T-helper 2 cell treated with Interferon-gamma antibody and Interleukin-4, amounts not matched to agents 5 μg/mL and 100 μg/mL, for 36 hours (primary cell): ENCODE measurements at places on chromosomes 13 and 19.

DNA sequence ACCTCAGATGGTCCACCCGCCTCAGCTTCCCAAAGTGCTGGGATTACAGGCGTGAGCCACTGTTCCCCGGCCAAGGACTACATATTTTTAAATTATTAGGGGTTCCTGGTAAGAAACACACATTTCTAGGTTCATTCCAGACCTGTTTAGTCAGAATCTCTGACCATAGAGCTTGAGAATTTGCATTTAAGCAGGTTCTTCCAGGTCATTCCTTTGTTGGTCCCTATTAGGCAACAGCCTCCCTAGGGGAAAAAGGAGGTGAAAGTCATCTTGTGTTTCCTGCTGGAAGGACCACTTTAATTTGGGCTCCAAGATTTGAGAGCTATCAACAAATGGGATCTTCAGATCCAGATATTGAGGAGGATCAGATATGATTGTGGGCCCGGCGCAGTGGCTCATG lies 16.3 kb downstream of the S1PR2 start:
- no peak for DNase-seq

GRCh38 chr19:10514211-10515145 lies 2.8 kb downstream of the S1PR5 start:
- DNase-seq = peak; percentile 21

DNA sequence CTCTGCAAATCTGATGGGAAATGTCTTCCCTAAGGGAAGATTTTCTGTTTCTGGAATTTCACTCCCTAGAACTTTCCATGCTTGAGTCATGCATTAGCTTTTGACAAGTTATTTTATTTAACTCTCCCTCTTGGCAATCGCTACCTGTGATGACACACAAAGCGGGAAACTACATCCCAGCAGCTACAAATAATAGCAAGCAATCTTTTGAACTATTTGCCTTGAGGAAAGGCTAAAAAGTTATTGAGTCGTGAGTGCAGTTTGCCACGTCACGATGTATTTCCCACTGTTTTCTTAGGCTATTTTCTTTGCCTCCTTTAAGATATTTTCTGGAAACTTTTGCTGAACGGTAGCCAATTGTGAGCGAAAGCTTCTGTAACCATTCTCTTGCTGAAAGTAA lies 353.3 kb upstream of the HTR2A start:
- no peak for DNase-seq

GRCh38 chr13:79492313-79492798 lies 11.4 kb downstream of the NDFIP2 start:
- peak; percentile 62 for DNase-seq

GRCh38 chr13:24921003-24921402 lies 157.0 kb downstream of the RNF17 start:
- no peak for DNase-seq

DNA sequence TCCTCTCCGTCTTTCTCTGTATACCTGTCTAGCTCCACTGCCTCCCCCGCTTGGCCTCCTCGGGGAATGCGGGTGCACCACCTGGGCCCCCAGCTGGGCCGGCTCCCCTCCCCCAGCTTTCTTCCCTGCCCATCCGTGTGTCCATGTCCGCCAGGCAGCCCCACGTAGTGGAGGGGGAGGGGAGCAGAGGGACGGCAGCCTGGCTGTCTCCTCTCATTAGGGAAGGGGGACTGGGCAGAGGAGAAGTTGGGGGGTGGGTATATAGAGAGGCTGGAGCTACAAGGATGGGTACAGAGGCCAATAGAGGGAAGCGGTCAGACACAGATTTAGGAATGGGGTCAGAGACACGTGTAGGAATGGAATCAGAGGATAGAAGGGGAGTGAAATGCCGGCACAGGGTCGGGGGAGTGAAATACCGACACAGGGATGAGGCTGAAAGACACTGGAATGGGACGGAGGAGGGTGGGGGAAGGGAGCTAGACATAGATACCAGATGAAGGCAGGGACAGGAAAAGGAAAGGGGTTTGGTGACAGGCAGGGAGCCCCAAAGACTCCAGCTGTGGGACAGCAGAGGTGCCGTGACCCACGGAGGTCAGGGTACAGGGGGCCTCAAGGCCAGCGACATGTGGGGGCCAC lies 2.8 kb downstream of the NECTIN2 start:
- DNase-seq = no peak

DNA sequence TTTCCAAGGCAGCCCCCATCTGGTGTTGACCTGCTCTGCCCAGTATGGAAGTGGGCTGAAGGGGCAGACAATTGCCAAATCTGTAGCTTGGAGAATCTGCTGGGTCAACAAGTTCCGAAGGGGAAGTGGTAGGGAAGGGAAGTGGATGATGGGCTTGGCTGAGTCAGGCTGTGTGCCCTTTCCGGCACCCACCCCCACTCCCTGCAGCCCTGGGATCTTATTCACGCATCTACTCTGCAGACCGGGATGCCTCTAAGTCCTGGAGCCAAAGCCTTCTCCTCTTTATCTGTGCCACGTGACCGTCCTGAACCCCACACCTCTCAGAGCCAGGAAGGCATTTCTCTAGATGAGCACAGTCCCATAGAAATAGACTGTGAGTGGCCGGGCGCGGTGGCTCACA lies 7.5 kb upstream of the C5AR2 start:
- DNase-seq = no peak

- no peak for DNase-seq
Observed at GRCh38 chr19:5967571-5967970, 10.4 kb downstream of the RANBP3 start.

GRCh38 chr19:33535226-33535625 lies 13.6 kb upstream of the PEPD start:
- no peak for DNase-seq

DNA sequence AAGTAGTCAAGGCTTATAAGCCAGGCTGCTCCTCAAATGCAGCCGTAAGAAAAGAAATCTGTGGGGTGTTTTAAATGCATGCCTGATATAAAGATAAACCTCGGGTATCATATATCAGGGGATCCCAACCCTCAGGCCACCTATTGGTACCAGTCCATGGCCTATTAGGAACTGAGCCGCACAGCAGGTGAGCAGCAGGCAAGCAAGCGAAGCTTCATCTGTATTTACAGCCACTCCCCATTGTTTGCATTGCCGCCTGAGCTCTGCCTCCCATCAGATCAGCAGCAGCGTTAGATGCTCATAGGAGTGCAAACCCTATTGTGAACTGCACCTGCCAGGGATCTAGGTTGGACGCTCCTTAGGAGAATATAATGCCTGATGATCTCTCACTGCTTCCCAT lies 233.5 kb upstream of the SERP2 start:
- DNase-seq = no peak

DNA sequence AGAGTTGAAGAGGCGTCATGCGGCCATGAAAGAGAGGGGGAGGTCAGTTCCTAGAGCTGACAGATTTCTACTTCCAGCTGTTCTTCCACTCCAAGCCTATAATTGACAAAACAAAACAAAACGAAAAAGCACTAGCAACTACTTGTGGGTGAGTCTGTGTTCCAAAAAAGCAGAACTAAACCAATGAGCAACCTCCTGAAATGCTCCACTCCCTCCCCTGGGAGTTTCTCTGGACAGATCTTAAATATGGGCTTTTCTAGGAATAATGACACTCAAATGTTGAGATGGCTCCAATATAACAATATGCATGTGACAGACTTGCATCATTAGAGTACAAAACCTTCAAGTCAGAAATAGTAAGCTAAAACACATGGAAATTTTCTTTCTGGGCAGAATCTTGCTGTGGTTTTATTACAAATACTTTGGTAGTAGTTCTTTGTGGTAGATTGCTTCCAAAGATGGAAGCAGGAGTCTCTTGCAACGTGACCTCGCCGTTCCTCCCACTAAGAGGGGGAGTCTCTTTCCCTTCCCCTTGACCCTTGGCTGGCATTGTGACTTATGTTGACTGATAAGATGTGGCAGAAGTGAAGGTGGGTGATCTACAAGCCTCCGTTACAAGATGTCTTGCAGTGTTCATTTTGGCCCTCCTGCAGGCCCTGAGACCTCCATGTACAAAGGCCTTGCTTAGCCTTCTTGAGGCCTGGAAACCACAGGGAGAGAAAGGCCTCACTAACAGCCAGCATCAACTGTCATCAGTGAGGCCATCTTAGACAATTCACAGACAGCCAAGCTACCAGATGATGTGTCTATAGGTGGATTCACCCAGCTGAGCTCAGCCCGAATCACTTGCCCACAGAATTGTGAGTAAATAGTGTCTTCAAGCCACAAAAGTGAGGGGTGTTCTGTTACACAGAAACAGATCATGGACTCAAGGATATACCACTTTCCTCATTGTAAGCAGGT lies 173.1 kb upstream of the RFC3 start:
- DNase-seq = peak; percentile 36

GRCh38 chr19:56732976-56733375 lies 61.4 kb upstream of the ZNF835 start:
- no peak for DNase-seq

- no peak for DNase-seq
Observed at GRCh38 chr19:30528919-30529318, 156.7 kb downstream of the ZNF536 start.

DNA sequence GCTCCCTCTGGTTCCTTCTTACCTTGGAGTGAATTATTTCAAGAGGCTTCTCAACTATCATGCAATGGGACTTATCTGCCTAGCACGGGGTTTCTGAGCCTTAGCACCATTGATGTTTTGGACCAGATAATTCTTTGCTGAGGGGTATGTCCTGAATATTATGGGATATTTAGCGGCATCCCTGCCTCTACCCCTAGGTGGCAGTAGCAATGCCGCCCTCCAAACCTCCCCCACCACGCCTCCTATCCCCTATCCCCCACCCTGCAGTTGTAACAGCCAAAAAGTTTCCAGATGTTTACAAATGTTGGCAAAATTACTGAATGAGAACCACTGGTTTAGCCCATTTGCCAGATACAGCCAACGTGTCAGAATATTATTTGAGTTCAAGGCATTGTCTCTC lies 125.5 kb downstream of the POSTN start:
- DNase-seq = no peak

DNA sequence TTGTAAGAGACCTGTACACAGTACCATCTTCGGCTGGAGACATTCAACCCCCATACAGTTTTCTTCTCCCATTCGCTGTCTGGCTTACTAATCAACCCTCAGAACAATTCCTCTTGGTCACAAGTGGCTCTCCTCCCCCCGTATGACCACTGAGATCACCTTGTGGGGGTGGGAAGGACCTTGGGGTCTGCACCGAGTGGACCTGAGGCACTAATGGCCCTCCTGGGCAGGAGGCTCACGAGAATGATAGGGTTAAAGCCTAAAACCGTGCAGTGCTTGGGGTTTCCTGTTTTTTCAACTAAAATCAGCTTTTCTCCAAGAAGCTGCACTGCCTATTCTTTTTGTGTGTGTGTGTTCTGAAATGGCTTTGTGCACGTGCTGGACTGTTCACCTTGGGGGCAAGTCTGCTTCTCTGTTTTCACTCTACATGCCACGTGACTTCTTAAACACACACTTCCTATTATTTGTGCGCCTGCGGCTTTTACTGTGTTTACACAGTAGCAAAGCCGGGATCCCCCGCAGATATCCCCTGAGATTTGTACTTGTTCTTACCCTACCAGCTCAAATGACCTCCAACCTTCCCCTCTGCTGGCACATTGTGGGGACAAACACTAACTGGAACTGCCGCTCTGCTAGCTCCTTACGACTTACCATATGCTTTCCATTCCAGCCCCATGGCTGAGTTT lies 12.3 kb downstream of the RBM26 start:
- DNase-seq = no peak

DNA sequence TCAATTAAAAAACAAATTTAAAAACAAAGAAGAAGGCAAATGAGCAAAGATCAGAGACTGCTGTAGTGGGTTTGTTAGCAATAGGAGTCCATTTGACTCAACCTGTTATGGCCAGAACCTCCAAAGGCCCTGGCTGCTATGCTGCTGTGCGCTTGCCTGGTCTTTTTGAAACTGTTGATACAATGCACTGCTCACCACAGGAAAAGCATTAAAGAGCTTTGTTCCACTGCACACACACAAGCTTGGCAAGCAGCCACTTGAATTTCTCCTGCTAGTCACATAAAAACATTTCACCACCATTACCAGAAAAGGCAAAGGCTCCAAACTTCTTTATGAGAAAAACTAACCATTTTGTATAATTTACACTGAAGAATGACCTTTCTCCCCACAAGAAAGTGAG lies 132.2 kb downstream of the FREM2 start:
- no peak for DNase-seq

- DNase-seq = no peak
Observed at GRCh38 chr13:31967155-31967554, 64.4 kb upstream of the FRY start.

DNA sequence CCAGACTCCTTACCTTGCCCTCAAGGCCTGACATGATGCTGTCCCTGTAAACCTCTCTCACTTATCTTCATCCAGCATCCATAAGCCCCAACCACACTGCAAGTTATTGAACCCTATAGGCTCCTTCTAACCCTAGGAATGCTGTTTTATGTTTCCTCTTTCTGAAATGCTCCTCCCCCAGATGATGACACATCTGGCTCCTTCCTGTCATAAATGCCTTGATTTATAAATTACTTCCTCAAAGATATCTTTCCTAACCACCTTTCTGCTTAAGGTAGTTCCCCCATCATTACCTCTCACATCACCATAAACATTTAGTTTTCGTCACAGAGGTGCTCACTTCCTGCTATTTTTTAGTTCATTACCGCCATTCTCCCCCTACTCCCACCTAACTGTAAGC lies 12.3 kb downstream of the RUBCNL start:
- no peak for DNase-seq

- DNase-seq = no peak
Observed at GRCh38 chr13:41079725-41080124, 18.4 kb downstream of the WBP4 start.

GRCh38 chr19:48511800-48512503 lies at the start of gene LMTK3:
TSS of gene LMTK3 (minus strand) at chr19:48511835. CDS start at chr19:48511576, 259 bp downstream.
- DNase-seq = peak; percentile 57

DNA sequence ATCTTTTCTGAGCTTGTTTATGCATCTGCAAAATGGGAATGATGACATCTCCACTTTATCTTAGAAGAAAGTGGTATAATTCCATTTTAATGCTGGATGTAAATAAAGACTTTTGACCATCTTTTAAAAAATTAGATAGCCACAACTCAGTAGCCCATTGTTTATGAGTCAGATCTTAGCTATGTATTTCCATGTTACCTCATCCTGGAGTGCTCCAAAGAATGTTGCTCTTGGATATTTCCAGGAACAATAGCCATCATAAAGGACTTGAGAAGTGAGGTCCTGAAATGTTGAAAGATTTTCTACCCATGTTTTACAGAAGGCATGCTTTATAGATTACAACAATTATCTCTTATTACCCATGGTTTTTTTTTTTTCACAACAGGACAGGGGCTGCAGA lies 229.3 kb upstream of the EDNRB start:
- no peak for DNase-seq

DNA sequence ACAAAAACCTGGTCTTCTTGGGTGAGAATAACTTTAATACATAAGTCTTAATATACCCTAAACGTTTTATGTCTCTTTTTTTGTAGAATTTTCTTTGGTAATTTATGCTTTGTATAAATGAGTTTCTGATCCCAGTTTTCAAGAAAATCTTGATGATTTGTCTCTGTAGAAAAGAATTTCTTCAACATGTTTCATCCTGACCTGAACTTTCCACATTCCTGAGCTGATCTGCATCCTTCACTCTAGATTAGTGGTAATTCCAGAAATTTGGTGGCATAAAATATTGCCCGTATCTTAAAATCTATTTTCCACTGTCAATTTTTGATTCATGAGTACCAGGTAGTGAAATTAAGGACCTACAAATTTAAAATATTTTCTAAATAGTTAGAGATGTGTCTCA lies 16.3 kb downstream of the ZNF714 start:
- no peak for DNase-seq
